HepG2 (cell line): ENCODE measurements at places on chromosomes 4 and X. TPM values are rescaled to one million over a fixed set of nuclear protein-coding genes. Genes with fewer than 3 reads are reported as not detected.

Gene WDR17
- total RNA-seq = not detected in 2 replicates

DNA sequence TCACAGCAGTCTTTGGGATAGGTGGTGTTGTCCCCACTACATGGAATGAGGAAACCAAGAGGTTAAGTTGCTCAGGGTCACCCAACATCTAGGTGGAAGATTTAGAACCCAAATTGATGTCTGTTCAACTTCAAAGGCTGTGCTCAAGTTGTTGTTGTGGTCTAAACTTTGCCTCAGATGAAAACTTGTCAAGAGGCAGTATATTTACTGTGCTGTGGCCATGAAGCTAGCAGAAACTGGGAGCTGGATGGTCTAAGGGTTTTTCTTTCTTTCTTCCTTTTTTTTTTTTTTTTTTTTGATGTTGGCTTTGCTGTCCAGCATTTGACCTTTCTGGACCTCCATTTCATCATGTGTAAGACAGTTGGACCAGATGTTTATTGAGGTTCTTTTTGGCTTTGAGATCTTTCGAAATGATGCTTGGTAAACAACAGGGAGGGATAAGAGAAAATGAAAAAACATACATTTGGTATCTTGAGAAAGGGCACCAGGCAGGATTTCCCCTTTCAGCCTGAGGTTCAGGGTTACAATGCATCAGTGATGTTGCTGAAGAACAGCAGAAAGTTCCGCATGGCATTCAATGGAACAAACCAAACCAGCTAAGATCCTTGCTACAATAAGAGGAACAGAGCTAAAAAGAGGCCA, 166.2 kb upstream of the RPS6KA3 start:
- DNase-seq = peak; percentile 10

DNA sequence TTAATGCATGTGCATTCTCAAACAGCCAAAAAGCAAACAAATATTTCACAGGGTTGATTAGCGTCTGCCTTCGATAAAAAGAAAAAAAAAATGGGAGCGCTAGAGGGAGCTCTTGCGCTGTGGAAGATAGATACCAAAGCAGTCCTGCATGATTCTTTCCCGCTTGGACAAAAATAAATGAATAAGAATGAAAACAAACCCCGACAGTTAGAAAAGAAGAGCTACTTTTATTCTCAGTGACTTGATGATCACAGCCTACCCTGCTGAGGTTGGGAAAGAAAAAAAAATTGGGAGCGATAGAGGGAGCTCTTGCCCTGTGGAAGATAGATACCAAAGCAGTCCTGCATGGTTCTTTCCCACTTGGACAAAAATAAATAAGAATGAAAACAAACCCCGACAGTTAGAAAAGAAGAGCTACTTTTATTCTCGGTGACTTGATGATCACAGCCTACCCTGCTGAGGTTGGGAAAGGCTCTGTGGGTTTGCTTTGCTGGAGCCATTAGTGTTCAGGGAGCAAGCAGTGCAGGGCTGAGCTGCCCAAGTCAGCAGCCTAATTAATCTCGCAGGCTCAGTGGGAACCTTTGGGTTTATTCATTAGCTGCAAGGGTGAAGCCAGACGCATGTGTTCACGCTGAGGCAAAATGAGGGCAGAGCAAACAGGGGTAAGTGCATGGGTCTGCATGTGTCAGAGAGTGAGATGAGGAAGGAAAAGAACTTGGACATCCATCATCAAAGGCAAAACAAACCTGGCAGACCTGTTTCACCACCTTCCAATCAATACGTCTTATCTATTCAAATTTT, 249.3 kb upstream of the PRKX start:
- DNase-seq = peak; percentile 1

DNA sequence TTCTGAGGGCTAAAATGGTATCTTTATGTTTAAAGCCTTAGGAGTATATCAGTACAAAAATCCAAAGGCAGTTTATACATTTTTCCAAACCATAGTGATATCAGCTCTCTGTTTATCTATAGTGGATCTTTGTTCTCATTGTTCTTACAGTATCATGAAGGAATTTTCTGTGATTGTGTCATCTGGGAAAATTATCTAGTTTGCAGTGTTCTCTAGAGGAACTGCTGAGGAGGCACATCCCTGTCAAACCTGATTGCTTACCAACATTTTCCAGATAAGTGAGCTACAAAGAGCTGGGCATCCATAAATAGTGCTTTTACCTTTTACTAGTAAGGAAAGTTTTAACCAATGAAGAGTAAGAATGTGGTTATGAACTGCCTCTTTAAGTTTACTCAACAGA, 44.9 kb upstream of the SLC25A31 start:
- peak; percentile 15 for DNase-seq

GRCh38 chr4:26196567-26196966, 124.2 kb upstream of the RBPJ start:
- no peak for DNase-seq

- DNase-seq = no peak
These were observed 600.3 kb downstream of the MID1IP1 start for GRCh38 chrX:39401483-39402110.

DNA sequence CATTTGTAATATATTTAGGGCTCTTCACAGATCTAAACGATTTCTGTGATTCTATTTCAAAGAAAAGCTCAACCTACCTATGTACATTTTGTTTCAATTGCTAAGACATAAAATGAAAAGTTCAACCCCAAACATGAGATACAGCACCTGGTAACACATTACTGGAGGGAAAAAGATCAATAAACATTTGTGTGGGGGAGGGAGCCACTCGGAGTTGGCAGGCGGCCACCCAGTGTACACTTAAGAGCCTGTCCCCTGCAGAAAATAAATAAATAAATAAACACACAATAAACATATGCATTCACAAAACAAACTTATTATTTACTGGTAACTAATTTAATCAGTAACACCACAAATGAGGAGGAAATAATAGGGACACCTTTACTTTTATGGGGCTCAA, 19.3 kb downstream of the PRSS48 start:
- no peak for DNase-seq
